ENCODE measurements at places on chromosomes 6 and 20.

DNA sequence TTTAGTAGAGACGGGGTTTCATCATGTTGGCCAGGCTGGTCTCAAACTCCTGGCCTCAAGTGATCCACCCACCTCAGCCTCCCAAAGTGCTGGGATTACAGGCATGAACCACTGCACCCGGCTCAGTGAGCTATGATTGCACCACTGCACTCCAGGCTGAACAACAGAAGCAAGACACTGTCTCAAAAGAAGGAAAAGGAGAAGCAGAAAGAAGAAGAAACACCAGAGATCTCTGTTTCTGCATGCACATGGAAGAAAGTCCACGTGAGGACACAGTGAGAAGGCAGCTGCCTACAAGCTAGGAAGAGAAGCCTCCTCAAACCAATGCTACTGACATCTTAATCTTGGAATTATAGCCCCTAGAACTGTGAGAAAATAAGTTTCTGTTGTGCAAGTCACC, 16.0 kb downstream of the ECT2L start:
- no peak for DNase-seq

- DNase-seq: no peak
These were observed 20.4 kb downstream of the AKAP12 start for GRCh38 chr6:151260205-151260604.

- no peak for DNase-seq
These were observed 554.0 kb upstream of the NOX3 start for GRCh38 chr6:156009656-156010055.

GRCh38 chr20:45138561-45139300, 14.5 kb upstream of the WFDC12 start:
- DNase-seq: peak; percentile 2

GRCh38 chr20:63027221-63027921, 20.6 kb upstream of the BHLHE23 start:
- no peak for DNase-seq

DNA sequence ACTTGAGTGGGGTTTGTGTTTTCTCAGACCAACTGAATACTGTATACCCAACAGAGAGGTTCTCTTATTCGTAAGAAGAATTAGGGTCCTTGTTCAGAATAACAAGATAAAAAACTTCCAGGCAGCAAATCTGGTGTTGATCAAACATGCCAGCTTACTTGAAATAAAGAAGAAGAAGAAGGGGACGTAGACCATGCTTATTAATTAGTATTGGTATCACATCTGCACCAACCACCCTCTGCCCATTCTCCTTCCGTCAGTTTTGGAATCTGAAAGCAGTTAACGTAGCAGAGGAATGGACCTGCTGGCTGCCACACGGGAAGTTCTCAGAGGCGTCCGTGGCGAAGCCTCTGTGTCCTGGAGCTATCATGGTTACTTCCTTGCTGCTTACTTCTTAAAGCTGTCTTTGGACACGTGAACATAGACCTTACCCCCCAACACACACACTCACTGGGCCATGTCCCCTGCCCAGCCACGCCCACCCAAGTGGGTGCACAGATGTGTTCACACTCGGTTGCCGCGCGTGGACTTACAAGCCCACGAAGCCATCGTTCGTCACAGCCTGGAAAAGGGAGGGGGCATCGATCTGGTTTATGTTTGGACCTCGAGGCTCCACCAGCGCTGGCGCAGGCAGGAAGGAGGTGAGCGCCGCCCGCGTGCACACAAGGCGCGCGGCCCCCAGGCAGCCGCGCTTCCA, 4.1 kb upstream of the DLL1 start:
- DNase-seq: no peak

DNA sequence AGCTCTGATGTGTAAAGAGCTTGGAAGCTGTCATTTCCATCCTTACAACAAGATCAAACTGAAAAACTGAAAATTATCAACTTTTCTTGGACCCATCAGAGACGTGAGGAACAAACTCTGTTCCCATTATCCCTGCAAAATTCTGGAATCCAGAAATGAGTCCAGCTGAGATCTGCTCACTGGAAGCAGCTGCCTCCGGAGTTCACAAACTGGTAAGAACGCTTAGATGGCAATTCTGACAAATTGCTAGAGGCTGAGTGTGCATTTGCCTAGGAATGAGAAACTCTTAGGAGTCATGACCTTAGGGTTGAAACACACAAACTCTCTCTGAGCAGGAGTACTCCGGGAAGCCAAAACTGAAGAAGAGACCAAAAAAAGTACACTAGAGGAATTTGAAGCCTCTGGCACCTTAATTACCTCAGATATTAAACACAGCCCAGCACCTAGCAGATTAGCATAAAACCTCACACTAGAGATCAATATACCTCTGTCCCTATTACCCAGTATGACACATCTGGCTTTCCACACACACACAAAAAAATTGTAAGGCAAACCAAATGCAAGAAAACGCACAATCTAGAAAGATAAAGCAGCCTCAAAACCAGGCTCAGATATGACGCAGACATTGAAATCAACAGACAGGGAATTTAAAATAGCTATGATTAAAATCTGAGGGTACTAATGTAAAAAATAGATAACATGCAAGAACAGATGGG, 233.5 kb upstream of the SGK1 start:
- no peak for DNase-seq

GRCh38 chr6:32972353-32973143, 4.2 kb downstream of the BRD2 start:
- peak; percentile 37 for DNase-seq

DNA sequence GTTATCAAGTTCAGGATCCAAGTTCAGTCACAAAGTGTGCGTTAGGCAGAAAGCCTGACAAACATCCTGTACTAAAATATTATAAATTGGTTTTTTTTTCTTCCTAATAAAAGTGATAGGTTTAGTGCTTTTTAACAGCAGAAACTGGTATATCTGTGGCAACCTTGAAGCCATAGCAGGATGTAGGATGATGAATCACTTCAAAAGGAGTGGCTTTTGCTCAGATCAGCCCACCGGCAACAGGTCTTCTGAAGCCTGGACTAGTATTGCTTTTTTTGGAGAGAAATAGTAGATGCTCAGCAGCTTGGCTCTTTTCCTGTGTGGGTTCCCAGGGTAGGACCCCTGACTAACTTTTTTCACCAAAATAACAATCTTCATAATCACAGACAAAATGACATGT, 190.8 kb downstream of the EPM2A start:
- no peak for DNase-seq

GRCh38 chr20:47914792-47915191, 129.5 kb upstream of the SULF2 start:
- DNase-seq: no peak

DNA sequence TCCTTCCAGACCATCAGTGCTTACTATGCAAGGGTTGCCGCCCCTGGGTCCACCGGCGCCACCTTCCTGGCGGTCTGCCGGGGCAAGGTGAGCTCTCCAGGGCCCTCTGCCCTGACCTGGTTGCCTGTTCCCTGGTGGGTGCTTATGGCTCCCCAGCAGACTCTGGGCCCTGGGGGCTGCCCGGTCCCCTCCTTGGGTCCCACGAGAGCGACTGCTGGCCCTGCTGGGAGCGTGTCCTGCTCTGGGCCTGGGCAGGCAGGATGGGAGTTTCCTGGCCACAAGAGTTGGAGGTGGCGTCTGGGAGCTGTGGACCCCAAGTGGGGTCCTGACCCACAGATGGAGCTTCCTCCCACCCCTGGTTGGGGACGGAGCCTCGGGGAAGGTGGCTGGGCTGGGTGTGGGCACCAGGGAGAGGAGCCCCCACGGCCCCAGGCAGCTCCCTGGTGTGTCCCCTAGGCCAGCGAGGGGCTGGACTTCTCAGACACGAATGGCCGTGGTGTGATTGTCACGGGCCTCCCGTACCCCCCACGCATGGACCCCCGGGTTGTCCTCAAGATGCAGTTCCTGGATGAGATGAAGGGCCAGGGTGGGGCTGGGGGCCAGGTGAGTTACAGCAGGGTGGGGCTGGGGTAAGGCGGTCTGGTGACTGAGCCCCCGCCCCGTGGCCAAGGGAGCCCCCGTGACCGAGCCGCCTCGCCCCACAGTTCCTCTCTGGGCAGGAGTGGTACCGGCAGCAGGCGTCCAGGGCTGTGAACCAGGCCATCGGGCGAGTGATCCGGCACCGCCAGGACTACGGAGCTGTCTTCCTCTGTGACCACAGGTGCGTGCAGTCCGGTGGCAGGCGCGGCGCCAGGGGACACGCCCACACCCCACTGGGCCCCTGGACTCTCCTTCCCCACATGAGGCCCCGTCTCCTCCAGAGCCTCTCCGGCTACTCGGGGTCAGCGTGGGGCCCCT, 7.1 kb upstream of the TNFRSF6B start:
- DNase-seq: no peak

DNA sequence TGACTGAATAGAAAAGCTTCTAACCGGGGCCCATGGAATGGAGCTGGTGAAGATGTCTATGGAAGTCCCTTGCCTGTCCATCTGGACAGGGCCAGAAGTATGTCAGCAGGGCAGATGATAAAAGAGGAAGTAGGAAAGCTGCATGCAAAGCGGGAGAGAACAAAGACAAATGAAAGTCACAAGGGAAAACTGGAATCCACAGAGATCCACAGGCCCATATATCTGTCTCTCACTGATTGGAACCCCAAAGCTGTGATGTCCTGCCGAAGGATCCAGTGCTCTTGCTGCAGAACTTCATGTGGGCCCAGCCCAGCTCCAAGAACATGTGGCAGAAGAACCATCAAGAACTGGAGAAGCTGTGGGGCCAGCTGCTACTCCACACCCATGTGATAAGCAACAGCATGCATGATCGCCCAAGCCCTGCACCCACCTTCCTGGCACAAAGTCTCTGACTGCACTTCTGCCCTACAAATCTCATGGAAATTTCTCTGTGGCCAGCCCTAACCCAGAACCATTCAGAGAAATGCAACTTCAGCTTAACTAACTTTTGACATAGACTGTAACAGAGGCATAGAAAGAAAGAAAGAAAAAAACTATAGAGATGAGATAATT, 716.0 kb downstream of the KIF16B start:
- no peak for DNase-seq

- DNase-seq: no peak
These were observed 127.9 kb upstream of the MLIP start for GRCh38 chr6:53983301-53983700.

- no peak for DNase-seq
These were observed at the start of gene GNAS for GRCh38 chr20:58852543-58853271. TSS of gene GNAS (plus strand) at chr20:58852716.

GRCh38 chr20:10978019-10978702, 304.4 kb upstream of the JAG1 start:
- DNase-seq: no peak

DNA sequence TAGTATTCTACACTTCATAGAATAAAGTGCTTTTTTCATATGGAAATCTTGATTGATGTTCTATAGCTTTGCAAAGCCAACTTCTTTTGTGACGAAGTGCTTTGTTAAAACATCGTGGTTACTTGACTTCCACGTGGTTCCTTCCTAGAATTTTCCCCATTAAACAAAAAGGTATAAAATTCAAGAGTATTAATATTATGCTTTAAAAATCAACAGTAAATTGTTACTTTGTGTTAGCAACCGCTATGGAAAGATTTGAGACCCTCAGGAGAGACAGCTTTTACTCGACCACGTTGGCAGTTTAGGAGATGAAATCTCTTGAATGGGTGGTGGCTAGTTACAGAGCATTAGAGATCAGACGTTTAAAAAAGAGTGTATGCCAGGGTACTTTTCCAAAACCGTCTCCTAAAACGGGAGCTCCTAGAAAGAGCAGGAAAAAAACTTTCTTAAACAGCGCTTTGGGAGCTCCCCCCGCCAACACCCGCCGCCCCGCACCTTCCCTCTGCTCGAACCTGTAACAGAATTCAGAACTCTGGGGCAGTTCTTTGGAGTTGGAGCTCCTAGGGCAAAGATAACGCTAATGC, 920 bp downstream of the GJA1 start:
- DNase-seq: no peak

DNA sequence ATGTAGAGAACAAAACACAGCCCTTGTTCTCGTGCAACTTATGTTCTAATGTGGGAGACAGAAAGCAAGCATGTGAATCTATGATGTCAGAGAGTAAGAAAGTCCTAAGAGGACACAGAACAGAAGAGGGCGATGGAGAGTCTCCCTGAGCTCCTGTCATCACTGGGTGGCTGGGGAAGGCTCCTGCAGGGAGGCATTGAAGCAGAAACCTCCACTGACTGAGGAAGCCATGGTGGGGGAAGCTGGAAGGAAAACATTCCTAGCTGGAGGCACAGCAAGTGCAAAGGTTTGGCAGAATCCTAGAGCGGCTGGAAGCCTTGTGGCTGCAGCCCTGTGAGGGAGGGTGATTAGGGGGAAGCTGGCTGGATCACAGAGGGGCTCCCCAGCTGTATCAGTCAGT, 248.0 kb downstream of the CDH26 start:
- no peak for DNase-seq

GRCh38 chr6:124792386-124792785, 169.9 kb upstream of the RNF217 start:
- no peak for DNase-seq

DNA sequence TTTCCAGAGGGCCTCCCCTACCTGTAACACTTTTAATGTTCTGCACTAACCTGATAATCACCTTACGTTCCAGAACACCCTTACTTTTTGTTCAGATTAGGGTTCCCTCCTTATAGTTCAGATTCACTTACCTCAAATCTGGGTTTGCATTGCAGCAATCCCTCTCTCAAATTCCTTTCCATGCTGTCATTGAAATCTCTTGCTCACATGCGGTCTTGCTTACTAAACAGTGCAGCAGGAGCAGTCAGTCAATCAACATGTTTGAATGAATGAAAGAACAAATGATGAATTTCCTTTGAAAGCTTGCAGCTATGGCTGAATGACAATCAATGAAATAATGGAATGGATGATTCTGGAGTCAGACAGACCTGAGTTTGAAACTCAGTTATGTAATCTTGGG, 200.1 kb downstream of the HIVEP2 start:
- DNase-seq: no peak

GRCh38 chr6:46246727-46247126, 75.9 kb upstream of the ENPP5 start:
- DNase-seq: no peak

GRCh38 chr6:82507112-82507511, 143.5 kb downstream of the TPBG start:
- DNase-seq: no peak

DNA sequence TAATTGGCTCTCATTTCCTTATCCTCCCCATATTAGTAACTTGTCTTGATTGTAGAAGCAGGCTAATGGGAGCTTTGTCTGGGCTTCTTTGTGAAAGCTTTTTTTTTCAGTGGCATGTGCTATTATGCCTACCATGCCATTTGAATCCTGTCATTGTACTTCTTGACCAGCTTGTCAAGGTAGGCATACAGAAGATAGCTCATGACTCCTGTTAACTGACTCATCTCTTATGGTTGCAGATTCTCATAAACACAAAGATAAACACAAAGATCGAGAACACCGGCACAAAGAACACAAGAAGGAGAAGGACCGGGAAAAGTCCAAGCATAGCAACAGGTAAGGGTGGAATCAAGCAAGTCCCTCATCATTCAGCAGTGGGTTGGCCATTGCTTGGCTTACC, 32.5 kb downstream of the TOP1 start:
- DNase-seq: no peak

- DNase-seq: no peak
These were observed 326.7 kb downstream of the BCKDHB start for GRCh38 chr6:80433010-80433672.

GRCh38 chr6:31763619-31763940, 1.1 kb downstream of the SAPCD1 start:
- no peak for DNase-seq

Data from stimulated activated CD8-positive, alpha-beta memory T cell treated with anti-CD3 and anti-CD28 coated beads, Interleukin-2, amount 100 ng/mL, for 1 hour (primary cell).